A172 (cell line): ENCODE measurements at places on chromosomes 2 and 18.

- DNase-seq: no peak
Observed at GRCh38 chr2:73072416-73072815, 904 bp upstream of the SFXN5 start.

GRCh38 chr18:66271962-66272361 lies 331.9 kb downstream of the CDH19 start:
- DNase-seq: no peak

DNA sequence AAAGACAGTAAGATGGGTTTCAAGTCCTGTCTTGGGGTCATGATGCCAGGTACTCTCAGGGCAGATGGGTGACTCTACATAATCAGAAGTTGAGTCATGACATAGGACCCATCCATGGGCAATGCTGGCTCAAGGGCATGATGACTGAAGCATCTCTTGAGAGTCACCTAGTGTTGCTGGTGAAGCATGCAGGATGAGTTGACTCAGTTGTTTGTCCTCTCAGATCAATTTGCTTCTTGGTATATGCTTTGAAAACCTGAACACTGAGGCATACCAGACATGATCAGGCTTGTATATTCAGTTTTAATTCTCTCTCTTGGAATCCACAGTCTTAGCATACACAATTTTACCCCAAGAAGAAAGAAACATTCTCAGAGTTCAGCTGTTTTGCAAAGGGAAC lies 658.9 kb upstream of the NXPH2 start:
- DNase-seq: no peak

GRCh38 chr2:160615706-160616105 lies 122.1 kb upstream of the RBMS1 start:
- no peak for DNase-seq

- no peak for DNase-seq
Observed at GRCh38 chr2:74375838-74376237, 4.3 kb downstream of the DCTN1 start.

DNA sequence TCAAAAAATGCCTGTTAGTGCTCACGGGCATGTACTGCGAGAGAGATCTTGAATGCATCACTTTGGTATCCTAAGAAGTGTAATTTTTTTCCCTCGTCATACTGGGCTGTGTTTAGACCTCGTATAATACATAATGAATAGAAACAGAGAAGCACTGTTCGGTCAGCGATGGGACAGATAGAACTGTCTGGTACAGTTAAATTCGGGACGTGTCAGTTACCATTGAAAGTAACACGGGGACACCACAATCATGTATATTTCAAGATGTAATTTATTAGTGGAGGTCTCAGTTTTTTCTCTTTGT lies 1.8 kb downstream of the PKP4 start:
- DNase-seq: no peak

DNA sequence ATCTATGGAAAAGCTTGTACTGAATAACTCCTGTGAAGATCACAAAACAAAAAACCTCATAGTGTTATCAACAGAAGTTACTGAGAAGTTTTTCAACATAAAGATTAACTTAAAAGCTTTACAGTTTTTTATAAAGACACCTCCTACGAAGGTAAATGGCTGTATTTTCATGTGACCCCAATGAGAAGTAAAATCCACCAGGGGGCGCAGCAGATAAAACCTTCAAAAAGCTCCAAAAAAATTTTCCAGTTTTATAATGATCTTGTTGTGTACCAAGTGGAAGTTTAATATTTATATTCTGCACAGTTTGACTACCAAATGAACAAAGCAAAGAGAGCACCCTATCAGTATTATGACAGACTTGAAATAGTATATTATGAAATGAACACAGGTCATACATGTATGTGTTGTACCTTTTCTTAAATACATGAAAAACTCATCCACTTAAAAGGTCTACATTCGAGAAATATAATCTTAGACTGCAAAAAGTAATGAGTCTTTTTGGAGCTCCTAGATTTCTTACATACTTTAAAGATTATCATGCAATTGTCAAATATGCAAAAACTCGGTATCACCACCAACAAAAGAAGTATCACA lies 38.5 kb downstream of the PNO1 start:
- DNase-seq: peak; percentile 11

DNA sequence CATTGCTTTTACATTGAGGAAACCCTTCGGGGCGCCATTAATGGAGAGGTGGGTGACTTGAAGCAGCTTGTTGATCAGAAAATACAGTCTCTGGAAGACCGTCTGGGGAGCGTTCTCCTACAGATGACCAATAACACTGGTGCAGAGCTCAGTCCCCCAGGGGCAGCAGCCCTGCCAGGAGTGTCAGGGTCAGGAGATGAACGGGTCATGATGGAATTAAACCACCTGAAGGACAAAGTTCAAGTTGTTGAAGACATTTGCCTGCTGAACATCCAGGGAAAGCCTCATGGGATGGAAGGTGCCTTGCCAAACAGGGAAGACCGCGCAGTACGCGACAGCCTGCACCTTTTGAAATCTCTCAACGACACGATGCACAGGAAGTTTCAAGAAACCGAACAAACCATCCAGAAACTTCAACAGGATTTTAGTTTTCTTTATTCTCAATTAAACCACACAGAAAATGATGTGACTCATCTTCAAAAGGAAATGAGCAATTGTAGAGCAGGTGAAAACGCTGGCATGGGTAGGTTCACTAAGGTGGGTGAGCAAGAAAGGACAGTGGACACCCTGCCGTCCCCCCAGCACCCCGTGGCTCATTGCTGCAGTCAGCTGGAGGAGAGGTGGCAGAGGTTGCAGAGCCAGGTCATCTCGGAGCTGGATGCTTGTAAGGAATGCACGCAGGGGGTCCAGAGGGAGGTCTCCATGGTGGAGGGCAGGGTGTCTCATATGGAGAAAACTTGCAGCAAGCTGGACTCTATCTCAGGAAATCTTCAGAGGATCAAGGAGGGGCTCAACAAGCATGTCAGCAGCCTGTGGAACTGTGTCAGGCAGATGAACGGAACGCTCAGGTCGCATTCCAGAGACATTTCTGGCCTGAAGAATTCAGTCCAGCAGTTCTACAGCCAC lies 45.0 kb downstream of the EMILIN2 start:
- DNase-seq: no peak

DNA sequence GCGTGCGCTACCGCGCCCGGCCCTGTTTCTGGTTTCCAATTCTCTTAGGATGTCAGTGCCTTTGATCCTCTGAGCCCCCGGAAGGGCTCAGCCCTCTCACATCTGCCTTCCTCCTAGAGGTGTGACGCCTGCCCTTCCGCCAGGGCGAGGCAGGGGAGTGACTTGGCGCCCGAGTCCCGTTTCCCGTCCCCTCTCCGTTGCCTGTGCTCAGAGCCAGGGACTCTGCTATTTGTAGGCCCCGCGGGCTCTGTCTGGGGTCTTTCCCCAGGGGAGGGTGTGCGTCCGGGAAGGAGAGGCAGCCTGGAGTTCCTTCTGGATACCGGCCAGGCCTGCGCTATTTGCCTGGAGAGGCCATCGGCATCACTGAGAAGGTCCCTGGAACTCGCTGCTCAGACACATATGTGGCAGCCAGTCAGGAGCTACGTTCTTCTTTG lies 103.7 kb upstream of the TAF1B start:
- no peak for DNase-seq

DNA sequence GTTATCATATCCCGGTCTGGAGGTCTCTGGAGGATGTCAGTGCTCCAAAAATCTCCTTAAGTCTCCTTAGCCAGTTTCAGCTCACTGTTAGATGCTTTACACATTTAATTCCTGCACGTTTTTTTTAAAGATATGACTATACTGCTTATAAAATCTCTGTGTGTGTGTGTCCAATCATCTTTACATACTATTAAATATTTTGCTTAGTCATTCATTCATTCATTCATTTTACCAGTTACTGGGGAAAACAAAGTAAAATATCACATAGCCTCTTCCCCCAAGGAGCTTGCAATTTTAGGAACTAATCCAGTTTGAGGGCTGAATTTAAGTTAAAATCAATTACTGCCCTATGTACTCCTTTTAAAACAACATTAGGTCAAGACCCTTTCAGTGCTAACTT lies 293.2 kb upstream of the LYPD1 start:
- no peak for DNase-seq

- no peak for DNase-seq
Observed at GRCh38 chr2:84969511-84970209, 1.3 kb upstream of the KCMF1 start.

DNA sequence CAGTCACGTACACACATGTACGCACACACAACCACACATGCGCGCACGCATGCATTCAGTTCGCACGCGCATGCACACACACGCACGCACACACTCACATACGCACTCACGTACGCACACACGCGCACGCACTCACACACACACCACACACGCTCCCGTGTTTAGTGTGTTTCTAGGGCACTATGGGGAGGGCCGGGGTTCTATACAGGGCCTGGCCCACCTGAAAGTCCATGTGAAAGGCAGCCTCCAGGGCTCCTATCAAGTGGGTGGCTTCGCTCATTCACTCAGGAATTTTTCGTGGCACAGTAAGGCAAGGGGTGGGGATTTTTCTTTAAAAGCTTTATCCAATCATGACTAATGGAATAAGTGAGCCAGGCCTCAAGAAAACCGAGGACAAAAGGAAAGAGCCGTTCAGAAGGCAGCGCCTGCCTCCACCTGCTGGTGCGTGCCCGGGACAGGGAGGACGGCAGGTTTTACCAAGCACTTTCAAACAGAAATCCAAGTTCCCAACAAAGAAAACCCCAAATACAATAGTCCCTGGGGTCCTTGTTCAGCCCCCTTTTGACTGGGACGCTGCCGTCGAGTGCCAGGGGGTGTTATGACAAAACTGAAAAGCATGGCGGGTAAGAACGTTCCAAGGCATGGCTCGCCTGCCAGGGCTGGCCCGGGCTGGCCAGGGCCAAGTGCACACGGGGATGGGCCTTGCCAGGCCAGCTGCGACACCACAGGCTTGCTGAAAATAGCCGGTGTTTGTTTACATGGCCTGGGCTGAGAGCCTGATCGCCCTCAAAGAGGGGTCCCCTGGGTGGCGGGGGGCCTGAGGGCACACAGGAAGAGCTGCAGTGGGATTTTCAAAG lies 110.0 kb downstream of the HDAC4 start:
- DNase-seq: no peak

DNA sequence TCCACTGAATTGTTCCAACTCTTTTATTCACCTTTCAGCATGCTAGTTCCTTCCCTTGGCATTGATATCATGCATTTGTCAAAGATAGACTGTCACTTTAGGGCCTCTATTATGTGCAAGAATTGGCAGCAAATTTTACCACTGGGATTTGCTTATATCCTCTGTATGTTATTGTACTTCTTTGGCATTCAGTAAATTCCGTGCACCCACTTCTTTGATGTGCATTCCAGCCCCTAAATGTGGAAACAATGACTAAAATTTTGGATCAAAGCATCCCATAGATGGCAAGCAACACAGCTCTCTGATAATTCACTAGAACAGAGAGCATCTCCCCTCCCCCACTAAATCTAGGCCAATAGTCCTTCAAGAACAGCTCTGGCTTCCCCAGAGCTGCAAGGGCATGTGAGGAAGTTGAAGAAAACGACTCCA lies 399.0 kb upstream of the HNRNPA3 start:
- no peak for DNase-seq

GRCh38 chr2:191122638-191123294 lies 28.0 kb downstream of the STAT4 start:
- DNase-seq: no peak

- DNase-seq: peak; percentile 30
Observed at GRCh38 chr2:240913810-240914644, 7.9 kb downstream of the CROCC2 start.
